ENCODE measurements at places on chromosomes 12 and 14.

DNA sequence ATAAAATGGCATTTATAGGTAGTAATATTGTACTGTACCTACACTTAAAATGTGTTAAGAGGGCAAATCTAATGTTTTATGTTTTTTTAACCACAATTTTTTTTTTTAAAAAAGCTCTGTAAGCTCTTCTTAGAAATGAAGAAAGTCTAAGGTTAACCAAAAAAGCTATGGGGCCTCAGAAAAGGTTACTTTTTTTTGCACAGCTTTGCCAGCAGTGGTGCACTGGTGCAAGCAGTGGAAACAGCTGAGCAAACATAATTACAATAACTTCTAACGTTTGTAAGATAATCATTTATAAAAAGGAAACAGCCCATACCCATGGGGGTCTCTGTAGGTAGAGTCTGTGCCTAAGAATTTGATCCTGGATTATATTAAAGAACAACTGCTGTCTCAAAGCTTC, 85.1 kb upstream of the NID2 start:
- no peak for DNase-seq

DNA sequence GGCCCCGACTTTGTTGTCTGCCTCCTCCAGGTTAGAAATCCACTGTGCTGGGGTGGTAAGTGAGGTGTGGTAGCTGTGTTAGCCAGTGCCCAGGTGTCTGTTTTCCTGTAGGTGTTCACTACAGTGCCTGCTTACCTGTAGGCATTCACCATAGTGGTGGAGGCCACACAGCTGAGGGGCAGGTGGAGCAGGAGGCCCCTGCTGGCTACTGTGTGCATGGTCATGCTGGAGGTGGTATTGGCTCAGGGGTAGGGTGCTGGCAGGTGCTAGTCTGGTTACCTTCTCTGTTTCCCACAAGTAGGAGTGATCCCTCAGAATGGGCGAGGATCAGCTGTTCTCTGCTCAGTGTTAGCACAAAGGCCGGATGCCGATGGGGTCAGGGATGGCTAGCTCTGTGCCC, 217.3 kb downstream of the SYT10 start:
- DNase-seq = no peak

GRCh38 chr12:51275088-51275487, 4.9 kb upstream of the SMAGP start:
- DNase-seq = no peak

GRCh38 chr14:50778721-50779483, 52.1 kb downstream of the NIN start:
- DNase-seq = no peak

GRCh38 chr12:122362755-122363154, 59.7 kb downstream of the CLIP1 start:
- DNase-seq = no peak

GRCh38 chr14:87503711-87504110, 489.3 kb downstream of the GALC start:
- no peak for DNase-seq
